Lung (tissue), 17 donors: ENCODE measurements at places on chromosomes 13 and 19. TPM values are rescaled to one million over a fixed set of nuclear protein-coding genes. Genes with fewer than 3 reads are reported as not detected.
A peak's percentile ranks its signal among the peaks of the same experiment; 100 is the strongest.

DNA sequence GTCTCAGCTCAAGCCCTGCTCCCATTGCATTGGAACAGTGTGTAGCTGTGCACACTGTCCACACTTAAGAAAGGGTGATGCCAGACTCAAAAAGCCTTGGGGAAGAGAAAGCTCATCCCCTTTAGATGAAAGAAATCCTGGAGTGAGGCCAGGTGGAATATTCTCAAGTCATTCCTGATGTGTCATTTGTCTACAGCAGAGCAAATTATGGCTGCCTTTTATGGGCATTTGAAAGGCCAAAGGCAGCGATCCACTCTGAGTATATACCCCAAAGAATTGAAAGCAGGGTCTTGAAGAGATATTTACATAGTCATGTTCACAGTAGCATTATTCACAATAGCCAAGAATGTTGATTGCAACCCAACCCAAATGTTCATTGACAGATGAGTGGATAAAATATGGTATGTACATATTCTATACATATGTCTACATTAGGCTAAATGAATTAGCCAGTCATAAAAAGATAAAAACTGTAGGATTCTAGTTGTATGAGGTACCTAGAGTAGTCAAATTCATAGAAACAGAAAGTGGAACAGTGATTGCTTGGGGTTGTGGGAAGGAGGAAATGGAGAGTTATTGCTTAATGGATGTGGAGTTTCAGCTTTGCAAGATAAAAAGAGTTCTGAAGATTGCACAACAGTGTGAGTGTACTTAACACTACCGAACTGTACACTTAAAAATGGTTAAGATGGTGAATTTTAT, 214.9 kb downstream of the KCNRG start:
- H3K4me3 ChIP-seq = no peak overlapping the region
- peak overlapping the region; percentile 53 for H3K27ac ChIP-seq

SIGLEC9 gene
- polyA plus RNA-seq = 4.3 TPM

DNA sequence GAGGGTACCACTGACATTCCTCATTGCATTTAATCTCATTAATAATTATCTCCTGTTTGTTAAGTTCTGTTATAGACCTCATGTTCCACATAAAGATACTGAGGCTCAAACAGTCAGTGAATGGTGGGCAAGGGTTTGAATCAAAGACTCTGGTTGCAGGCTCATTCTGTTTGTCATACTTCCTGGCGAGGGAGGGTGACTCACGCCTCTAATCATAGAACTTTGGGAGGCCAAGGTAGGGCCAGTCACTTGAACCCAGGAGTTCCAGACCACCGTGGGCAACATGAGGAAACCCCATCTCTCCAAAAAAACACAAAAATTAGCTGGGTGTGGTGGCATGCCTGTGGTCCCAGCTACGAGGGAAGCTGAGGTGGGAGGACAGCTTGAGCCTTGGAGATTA, 220.7 kb upstream of the MIR17HG start:
- no peaks in the 10 kb centered on the region for H3K36me3 ChIP-seq
- no peak overlapping the region for H3K27ac ChIP-seq
- DNase-seq = no peak
- no peaks in the 10 kb centered on the region for H3K27me3 ChIP-seq
- no peak overlapping the region for H3K4me3 ChIP-seq

- H3K36me3 ChIP-seq = peaks cover 52% of the 10 kb centered on the region
- no peak overlapping the region for H3K4me3 ChIP-seq
- H3K27me3 ChIP-seq = no peaks in the 10 kb centered on the region
- H3K4me1 ChIP-seq = no peaks in the 10 kb centered on the region
- H3K27ac ChIP-seq = no peak overlapping the region
Measured at GRCh38 chr19:3494559-3494958, 5.9 kb downstream of the DOHH start.

DNA sequence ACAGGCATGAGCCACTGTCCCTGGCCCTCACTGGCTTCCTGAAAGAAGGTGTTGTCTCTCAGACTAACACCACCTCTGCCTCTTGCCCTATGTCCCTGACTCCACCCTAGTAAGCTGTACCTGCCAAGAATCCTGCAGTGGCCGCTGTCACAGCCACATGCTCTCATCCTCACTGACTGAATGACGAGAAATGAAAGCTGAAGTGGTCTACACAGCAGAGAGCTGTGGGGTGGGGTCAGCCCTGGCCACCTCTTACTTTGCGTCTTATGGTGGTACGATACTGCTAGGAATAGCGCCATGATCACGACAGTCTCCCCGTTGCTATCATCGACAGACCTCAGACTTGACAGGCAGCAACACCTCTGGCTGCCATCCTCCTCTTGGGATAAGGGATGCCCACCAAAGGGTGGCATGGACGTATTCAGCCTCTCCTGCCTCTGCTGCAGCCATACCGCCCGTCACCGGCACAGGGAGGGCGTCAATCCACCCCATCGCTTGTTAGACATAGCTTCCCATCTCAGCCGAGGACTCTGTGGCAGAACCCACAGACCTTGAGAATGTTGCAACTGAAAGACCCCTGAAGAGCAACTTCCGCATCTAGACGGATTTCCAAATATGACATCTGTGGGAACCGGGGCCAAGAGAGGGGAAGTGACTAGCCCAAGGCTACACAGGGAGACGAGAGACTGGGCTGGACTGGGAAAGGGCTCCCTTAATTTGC, 809 bp downstream of the MYO1F start:
- H3K27me3 ChIP-seq = no peaks in the 10 kb centered on the region
- no peak for DNase-seq
- H3K36me3 ChIP-seq = no peaks in the 10 kb centered on the region
- H3K4me1 ChIP-seq = no peaks in the 10 kb centered on the region
- H3K4me3 ChIP-seq = peak overlapping the region; percentile 36
- peak overlapping the region; percentile 85 for H3K27ac ChIP-seq

DNA sequence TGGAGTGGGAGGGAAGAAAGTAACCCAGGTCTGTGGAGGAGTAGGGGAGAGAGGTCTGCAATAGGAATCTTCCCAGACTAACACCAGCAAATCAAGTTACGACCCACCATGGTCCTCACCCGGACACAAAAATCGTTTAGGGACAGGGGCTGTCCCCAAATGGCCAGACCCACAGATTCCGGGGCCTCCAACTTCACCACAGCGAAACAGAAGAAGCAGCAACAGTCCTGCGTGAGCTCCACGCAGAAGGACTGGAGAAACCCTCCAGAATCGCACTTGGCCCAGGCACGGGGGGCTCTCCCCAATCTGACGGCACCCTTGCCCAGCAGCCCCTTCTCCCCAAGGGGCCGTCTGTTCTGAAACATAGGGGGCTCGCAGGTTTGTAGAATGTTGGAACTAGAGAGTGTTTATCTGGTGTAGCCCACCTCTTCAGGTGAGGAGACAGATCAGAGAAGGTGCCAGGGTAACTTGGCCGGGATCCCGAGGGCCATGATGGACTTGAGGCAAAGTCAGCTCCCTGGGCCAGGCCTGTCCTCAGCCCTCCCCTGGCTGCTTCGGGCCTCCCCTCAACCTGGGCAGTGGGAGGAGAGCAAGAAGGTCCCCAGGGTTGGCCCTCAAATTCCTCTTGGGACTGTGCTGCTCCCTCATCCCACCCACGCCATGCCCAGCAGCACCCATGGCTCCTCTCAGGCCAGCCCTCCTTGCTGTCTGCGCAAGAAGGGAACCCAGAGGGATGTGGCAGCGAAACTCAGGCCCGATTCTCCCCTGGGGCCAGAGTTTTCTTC, 82.5 kb upstream of the GPR183 start:
- H3K4me3 ChIP-seq = no peak overlapping the region
- H3K27me3 ChIP-seq = no peaks in the 10 kb centered on the region
- no peak overlapping the region for H3K27ac ChIP-seq
- H3K36me3 ChIP-seq = peaks cover 8% of the 10 kb centered on the region
- DNase-seq = no peak

DNA sequence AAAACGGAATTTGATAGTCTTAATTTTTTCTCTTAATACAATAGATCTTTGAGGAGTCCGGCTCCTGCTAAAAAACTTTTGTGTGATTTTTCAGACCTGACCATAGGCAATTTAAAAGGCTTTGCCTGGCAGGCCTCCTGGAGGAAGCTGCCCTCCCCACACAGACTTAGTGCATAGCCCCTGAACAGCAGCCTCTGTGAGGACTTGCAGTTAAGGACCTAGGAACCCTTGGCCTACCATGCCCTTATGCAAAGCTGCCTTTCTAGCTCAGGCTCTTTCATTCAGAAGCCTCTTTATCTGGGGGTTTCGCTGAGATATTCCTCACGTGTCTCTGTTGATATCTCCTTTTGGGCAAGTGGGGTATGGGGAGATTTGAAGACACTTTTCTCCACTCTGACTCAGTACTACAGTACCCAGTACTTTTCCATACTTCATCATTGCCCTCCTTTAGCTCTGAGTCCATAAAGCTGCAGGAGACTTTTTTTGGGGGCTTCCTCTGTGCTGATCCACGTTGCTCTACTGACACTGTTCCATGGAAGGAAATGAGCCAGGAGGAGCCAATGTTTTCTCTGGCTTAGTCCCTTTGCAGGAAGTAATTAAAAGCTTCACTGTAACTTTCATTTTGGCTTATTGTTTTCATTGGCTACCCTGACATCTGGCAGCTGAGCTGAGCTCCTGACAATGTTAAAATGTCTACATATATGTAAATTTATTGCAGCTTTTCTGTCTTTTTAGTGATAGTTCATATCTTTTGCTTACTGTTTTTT, 283.1 kb downstream of the TDRD3 start:
- no peaks in the 10 kb centered on the region for H3K36me3 ChIP-seq
- peak; percentile 11 for DNase-seq
- no peaks in the 10 kb centered on the region for H3K4me1 ChIP-seq
- no peaks in the 10 kb centered on the region for H3K27me3 ChIP-seq
- H3K27ac ChIP-seq = no peak overlapping the region

LGALS14 gene
- not detected for polyA plus RNA-seq

DNA sequence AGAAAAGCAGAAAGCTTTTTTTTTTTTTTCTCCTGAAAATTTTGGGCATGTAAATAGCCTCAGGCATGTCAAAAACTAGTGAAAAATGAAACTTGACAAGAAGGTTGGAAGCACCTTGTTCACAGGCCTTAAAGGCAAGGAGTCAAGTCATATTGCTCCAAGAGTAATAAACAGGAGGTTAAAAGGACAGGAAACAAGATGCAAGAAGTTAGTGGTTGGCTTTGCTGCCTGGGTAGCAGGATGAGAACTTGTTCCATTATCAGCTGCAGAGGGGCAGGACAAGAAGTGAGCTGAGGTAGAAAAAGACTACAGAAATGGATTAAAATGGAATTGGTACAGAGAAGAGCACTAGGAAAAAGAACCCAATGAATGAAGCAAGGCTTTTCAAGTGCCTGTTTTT, 242.6 kb downstream of the DCT start:
- H3K4me1 ChIP-seq = no peaks in the 10 kb centered on the region
- DNase-seq = no peak
- no peak overlapping the region for H3K27ac ChIP-seq
- H3K4me3 ChIP-seq = no peak overlapping the region
- H3K36me3 ChIP-seq = no peaks in the 10 kb centered on the region
- H3K27me3 ChIP-seq = no peaks in the 10 kb centered on the region

ATP1A3 gene
- polyA plus RNA-seq = 0.10 TPM

DNA sequence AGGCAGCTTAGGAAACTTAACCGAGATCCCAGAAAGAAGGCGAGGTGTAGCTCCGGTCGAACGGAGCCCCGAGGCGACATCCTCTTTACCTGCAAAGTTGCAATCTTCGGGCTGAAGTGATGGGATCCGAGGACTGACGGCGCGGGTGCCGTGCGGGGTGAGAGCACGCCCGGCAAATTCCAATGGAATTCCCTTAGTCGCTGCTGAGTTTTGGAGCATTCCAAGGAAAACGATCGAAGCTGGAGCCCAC, 141 bp downstream of the TRPC4 start:
- peaks cover 51% of the 10 kb centered on the region for H3K27me3 ChIP-seq
- H3K4me1 ChIP-seq = peaks cover 5% of the 10 kb centered on the region
- no peak for DNase-seq
- H3K36me3 ChIP-seq = no peaks in the 10 kb centered on the region

SMIM44 gene
- not detected for polyA plus RNA-seq

- H3K27ac ChIP-seq = peak overlapping the region; percentile 96
- no peak for DNase-seq
- H3K27me3 ChIP-seq = no peaks in the 10 kb centered on the region
- peaks cover 21% of the 10 kb centered on the region for H3K36me3 ChIP-seq
- peaks cover 16% of the 10 kb centered on the region for H3K4me1 ChIP-seq
- H3K4me3 ChIP-seq = no peak overlapping the region
Measured at GRCh38 chr19:45782820-45783785, 813 bp upstream of the DMPK start.

DNA sequence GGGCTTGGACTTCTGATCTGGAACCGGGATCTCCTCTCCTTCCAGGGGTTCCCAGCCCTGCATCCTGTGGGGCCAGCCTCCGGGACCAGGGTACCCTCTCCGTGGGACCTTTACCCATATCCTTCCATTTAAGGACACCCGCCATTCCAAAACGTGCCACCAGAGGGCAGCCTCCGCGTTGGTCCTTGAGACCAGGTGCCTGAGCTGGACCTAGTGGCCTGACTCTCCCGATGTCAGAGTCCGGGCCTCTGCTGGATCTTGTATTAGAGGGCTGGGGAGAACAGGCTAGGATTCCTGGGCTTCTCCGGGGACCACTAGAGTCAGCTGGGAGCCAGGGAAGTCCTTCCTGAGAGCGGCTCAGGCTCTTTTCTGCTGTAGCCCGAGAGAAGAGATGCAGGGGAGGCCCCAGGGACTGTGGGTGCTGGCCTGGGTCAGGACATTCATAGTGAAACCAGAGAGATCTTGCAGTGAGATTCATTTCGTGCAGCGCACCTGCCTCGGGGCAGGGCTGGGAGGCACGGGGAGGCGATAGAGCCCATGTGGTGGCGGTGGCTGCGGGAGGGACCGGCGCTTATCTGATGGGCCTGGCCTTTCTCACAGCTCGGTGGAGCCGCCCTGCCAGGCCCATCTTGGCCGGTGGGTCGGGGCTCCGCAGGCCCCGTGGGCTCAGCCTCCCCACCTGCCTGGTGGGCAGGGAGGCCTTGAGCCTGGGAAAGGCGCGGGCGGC, 9.8 kb upstream of the SLC7A10 start:
- H3K4me1 ChIP-seq = peaks cover 7% of the 10 kb centered on the region
- H3K27ac ChIP-seq = no peak overlapping the region
- H3K27me3 ChIP-seq = no peaks in the 10 kb centered on the region
- no peaks in the 10 kb centered on the region for H3K36me3 ChIP-seq
- peak; percentile 68 for DNase-seq

DNA sequence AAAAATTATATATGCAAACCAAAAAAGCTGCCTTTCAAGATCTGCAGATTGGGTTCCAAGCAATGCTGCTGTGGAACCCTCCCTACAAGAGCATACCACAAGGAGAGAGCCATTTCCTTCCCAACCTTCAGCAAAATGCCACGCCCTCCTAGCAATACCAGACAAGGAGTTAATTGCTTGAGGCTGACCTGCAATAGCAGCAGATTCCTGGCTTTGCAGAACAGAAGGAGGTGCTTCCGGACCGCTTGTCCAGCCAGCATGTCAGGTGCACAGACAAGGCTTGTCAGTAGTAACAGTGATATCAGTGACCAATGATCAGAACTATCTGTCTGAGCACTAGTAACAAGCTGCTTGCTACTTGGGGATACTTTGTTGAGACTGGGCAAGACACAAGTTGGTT, 301.6 kb downstream of the FGF14 start:
- H3K27ac ChIP-seq = no peak overlapping the region
- H3K4me1 ChIP-seq = no peaks in the 10 kb centered on the region
- H3K36me3 ChIP-seq = no peaks in the 10 kb centered on the region
- no peak overlapping the region for H3K4me3 ChIP-seq
- H3K27me3 ChIP-seq = no peaks in the 10 kb centered on the region
- no peak for DNase-seq

GRCh38 chr13:33723772-33724435, 94.0 kb upstream of the RFC3 start:
- H3K36me3 ChIP-seq = no peaks in the 10 kb centered on the region
- peak; percentile 92 for DNase-seq
- H3K4me1 ChIP-seq = peaks cover 17% of the 10 kb centered on the region
- H3K27me3 ChIP-seq = no peaks in the 10 kb centered on the region
- no peak overlapping the region for H3K4me3 ChIP-seq
